D721Med (cell line): ENCODE measurements at places on chromosomes 12 and 14.

DNA sequence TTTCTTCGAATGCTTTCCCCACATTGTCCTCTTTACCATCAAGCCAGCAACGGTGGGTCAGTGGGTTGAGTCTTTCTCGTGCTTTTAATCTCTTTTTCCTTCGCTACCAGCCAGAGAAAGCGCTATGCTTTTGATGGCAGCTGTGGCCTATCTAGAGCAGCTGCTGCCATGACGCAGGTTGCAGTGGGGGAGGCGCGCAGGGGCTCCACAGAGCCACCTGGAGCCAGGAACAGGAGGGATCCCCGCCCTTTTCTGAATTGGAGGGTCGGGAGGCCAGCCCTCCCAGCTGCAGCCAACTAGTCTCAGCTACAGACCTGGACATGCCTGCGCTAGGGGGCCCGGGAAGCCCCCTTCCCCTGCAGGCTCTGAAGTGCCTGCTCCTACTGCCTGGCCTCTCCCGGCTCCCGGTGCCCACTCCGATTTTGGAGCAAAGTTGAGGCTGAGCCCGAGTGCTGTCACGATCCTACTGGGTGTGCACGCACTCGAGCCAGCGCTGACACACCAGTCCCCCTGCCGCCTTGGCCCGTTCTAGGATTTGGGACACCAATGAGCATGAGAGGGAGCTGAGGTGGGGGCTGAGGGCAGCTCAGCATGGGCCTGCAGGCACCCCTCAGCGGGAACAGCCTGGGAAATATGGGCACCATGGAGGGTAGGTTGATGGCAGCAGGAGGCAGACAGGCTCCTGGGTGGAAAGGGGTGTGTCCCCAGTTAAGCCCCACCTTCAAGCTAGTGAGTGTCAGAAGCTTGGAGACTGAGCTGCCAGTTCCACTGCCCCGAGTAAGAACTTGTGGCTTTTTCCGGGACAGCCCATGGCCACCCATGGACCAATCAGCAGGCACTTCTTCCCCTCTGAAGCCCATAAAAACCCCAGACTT is 784.2 kb downstream of the SLC6A15 start:
- no peak for DNase-seq

DNA sequence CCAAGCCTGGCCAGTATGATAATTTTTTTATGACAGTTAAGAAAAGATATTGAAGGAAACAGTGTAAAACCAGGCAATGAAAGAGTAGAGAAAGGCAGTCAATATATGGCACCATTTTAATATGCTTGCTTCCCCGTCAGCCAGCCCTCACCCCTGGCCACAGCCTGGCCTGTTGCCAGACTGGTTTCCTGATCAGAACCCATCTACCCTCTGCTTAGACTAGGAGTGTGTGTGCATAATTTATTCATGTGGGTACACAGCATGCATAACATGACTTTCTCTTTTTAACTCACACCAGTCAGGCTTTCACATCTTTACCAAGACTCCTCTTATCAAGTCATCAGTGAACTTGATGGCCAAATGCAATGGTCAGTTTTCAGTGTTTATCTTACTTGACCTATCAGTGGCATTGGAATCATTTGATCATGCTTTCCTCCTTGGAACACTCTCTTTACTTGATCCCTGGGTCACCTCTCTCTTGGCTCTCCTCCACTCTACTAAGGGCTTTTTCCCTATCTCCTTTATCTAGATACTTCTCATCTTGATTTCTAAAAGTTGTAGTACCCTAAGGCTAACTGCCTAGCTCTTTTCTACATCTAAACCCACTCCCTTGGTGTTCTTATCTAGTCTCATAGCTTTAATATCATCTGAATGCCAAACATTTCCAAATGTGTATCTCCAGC is 10.0 kb upstream of the GPR19 start:
- no peak for DNase-seq

DNA sequence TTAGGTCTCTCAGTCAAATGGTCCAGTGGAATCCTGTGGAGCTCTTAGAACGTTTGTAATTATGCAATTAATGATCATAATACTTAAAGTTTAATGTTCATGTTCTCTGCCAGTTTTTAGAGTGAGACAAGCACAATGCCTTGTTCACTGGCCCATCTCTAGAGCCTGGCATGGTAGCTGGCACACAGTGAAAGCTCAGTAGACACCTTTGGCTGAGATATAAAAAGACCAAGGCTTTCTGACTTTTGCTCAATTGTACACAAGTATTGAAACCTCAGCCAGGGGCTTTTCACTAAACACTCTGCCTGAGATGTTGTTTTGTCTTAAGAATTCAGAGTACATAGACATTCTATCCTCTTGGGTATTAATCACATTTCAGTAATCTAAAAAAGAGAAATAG is 241.8 kb upstream of the ATP2B1 start:
- no peak for DNase-seq

DNA sequence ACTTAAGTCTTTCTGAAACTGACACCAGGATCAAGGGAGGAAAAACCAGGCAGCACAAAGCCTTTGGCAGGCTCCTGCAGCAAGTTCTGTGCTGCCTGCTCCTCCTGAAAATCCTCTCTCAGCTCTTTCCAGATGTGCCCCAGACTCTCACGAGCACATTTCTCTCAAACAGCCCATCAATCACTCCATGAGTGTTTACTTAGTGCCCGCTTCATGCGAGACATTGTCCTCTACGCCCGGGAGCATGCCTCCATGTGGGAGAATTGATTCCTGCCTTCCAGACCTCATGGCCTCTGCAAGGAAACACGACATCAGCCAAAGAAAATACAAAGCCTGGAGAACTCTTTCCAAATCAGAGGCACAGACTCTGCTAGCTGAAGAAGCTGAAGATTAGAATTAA is 46.5 kb upstream of the TSPAN11 start:
- no peak for DNase-seq

DNA sequence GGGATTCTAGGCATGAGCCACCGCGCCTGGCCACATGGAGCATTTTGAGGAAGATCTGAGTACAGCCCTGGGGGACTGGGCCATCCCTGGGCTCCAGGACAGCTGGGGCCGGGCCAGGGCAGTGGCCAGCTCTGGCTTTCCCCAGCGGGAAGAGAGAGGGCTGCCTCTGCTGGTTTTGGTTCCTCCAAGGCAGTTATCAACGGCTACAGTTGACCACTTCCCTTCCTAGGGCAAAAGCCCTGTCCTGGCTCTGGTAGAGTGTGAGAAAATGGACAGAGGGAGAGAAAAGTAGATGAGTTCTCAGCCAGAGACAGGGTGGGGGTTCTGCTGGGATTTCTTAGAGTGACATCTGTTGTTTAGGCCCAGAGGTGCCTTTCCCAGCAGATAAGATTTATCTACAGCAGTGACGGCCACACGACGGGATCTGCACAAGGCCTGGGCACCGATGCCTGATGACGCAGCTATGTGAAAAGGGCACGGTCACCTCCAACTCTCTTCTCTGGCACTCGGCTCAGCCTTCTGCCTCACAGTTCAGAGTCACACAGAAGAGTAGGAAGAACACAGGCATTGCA is 5.5 kb upstream of the HVCN1 start:
- DNase-seq = no peak

GRCh38 chr12:47808050-47808449 is 11.7 kb downstream of the HDAC7 start:
- DNase-seq = no peak

GRCh38 chr12:77070800-77071449 is 5.6 kb upstream of the E2F7 start:
- no peak for DNase-seq

GRCh38 chr14:72404106-72404774 is 472.0 kb downstream of the RGS6 start:
- no peak for DNase-seq

DNA sequence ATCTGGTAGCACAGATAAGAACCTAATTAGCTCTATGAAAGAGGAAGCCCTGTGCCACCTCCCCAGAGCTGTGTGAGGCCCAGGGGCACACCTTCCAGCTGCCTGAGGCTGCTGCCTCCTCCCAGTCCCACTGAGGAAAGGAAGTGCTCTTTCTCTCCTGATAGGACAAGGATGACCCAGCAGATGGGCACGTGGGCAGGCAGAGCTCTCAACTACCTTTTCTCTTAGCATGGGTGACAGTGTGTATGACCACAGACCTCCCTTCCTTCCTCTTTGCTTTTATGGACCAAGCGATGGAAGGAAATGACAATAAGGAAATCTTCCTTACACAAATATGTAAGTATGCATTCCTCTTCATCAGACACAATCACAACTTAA is 127.6 kb upstream of the AMIGO2 start:
- no peak for DNase-seq

DNA sequence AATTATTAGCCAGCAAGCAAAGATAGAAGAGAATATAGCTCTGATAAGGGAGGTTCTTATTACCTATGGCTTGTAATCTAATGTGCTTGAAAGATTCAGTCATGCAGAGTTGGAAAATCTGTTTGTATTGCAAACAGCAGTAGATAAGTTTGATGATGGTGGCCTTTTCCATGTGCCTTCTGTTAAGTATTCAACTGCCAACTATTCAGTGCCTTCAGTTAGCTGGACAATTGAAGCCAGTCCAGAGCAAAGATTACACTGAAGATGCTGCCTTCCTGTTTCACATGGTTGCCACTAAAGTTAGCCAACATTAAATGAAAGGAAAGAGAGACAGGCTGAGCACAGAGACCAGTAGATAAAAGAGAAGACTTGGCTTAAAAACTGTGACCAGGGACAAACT is 92.7 kb upstream of the SLC38A2 start:
- DNase-seq = no peak

DNA sequence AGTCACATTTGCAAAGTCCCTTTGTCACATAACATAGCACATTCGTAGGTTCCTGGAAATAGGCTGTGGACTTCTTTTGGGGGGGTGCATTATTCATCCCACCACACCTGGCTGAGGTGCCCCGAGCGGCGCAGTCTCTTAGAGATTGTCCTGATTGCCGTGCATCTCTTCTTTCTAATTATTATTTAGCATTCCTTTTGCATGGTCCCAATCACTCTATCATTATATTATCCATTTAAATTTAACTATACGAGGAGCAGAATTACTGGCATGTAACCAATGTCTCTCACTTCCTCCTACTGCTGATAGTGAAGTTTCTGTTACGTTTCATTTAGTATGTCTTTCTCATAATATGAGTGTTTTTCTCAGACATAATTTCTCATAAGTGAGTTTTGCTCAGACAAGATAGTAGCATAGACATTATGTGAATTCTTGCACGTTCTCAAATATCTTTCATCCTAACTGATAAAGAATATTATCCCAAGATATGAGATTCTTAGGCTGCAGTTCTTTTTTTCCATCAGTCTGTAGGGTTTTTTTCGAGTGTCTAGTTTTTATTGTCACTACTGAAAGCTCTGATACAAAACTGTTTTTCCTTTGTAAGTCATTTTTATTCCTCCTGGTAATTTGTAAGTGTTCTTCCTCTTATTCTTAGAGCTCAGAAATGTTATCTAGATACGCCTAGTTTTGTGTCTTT is 444.3 kb downstream of the NELL2 start:
- no peak for DNase-seq

- DNase-seq = no peak
These were observed 232.0 kb upstream of the TMTC1 start for GRCh38 chr12:30015631-30016337.

GRCh38 chr12:116135209-116135930 is 142.1 kb downstream of the MED13L start:
- DNase-seq = no peak

GRCh38 chr14:85333841-85334240 is 196.1 kb upstream of the FLRT2 start:
- no peak for DNase-seq

DNA sequence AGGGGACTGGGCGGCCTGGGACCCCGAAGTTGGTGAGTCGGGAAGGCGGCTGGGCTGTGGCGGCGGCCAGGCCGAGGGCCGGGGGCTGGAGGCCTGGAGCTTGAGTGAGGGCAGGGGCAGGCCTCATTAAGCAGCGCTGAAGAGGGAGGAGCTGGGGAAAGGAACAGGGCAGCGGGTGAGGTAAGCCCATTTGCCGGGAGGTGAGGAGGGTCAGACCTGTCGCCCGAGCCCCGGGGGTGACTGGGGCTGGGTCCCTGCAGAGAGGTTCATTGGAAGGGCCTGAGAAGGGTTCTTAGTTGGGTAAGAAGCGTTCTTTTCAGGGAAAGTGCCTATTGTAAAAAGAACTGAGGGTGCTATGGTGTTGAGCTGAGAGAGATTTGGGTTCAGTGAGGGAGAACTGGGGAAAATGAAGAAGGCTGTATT is 441 bp downstream of the RAB5B start:
- DNase-seq = no peak

DNA sequence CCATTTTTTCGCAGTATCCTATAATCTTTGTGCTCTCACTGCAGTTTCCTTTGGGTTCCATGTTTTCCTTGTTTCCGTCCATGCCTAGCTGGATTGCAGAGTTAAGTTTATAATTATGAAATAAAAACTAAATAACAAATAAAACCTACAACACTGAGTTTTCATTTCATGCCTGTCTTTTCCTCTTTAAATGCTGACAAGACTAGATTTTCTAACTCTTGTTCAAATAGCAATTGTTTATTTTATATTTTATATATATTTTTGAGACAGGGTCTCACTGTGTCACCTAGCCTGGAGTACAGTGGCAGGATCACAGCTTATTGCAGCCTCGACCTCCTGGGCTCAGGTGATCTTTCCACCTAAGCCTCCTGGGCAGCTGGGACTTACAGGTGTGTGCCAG is 5.3 kb upstream of the GEMIN2 start:
- DNase-seq = no peak

DNA sequence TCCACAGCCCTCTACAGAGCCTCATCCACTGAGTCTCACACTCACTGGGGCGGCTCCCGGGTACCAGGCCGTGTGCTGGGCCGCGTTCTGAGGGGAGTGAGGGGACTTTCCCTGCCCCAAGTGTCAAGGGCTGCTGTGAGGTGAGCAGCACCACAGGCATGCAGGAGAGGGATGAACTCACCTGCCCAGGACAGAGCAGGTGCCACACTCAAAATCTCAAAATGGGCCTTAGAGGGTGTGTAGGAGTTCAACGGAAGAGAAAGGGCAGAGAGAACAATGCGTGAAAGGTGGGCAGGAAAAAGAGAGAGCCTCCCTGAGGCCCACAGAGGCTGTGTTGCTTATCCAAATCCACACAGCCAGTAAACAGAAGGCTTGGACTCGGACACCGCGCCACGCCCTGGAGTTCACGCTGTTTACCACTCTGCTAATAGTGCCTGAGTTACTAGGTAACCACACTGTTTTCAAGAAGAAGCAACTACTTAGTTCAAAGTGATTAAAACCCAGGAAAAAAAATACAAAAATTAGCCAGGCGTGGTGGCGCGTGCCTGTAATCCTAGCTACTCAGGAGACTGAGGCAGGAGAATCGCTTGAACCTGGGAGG is 32.7 kb downstream of the TSPAN11 start:
- DNase-seq = no peak

DNA sequence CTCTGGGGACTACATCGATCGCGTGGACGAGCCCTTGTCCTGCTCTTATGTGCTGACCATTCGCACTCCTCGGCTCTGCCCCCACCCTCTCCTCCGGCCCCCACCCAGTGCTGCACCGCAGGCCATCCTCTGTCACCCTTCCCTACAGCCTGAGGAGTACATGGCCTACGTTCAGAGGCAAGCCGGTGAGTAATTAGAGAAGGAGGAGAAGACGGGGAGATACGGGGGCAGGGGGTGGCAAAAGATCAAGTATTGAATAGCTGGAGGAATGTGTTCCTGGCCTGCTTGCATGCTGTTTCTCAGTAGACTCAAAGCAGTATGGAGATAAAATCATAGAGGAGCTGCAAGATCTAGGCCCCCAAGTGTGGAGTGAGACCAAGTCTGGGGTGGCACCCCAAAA is 21.9 kb downstream of the OS9 start:
- no peak for DNase-seq

GRCh38 chr12:31594681-31595080 is 3.7 kb upstream of the DENND5B start:
- no peak for DNase-seq
